Activated CD4-positive, CD25-positive, alpha-beta regulatory T cell treated with anti-CD3 and anti-CD28 coated beads, Interleukin-2, amount 50 U/mL, for 24 hours (primary cell): ENCODE measurements at places on chromosomes 16 and 17.
A peak's percentile ranks its signal among the peaks of the same experiment; 100 is the strongest.

GRCh38 chr16:47375423-47375822, 85.4 kb downstream of the ITFG1 start:
- ATAC-seq, result no peak

GRCh38 chr17:27455914-27456680, at the start of gene KSR1:
KSR1 (plus strand) TSS chr17:27456448; CDS start chr17:27456644, 196 bp downstream.
- peak; percentile 97 for ATAC-seq

GRCh38 chr17:42387661-42388380, 421 bp downstream of the STAT3 start:
- ATAC-seq, result no peak

DNA sequence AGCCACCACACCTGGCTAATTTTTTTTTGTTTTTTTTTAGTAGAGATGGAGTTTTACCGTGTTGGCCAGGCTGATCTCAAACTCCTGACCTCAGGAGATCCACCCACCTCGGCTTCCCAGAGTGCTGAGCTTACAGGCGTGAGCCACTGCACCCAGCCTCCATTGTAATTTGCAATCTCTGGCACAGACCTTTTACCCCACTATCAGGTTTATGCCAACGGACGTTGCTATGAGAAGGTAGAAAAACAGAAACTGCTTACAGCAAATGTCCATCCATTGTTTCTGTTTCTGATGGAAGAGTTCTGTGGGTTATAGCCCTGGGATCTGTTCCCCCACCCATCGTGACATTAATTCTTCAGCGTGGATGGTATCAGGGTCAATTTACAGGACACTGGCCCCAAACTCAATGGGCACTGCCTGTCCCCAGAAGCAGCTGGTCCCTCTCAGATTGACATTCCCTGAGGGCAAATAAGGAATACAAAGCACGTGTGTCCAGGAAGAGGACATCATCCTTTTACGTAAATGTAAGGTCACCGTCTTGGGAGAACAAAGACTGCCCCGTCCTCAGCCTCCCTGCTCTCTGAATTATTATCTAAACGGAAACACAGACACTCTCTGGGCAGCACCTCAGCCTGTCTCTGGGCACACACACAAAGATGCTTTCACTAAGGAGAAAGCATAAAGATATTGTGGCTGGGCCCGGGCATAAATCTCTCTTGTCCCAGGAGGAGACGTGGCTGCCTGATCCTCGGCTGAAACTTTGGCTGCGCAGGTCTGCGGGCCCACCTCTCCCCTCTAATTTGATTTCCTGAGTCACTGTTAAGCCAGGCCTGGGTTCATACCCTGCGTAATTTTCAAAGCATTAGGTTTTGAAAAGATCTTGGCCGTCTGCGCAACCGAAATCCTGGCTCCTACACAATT, 5.2 kb downstream of the KCNG4 start:
- no peak for ATAC-seq

GRCh38 chr16:48607056-48607825, 2.7 kb downstream of the N4BP1 start:
- ATAC-seq, result no peak

GRCh38 chr16:30761427-30761927, 385 bp downstream of the CFAP119 start:
- ATAC-seq, result peak; percentile 33

DNA sequence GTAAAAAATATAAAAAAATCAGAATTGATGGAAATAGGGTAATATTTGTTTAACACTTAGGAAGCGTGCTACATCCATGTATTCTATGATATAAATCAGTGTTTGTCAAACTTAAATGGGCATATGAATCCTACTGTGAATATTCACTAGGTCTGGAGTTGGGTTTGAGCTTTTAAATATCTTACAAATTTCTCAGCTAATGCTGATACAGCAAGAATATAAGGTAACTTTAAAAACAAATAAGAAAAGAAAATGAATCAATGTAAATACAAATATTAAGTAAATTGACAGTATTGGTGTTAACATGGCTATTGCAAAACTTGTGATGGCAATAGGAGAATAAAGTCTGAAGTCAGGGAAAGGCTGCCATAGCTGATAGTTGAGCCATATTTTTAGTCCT, 3.6 kb downstream of the MYH13 start:
- no peak for ATAC-seq

DNA sequence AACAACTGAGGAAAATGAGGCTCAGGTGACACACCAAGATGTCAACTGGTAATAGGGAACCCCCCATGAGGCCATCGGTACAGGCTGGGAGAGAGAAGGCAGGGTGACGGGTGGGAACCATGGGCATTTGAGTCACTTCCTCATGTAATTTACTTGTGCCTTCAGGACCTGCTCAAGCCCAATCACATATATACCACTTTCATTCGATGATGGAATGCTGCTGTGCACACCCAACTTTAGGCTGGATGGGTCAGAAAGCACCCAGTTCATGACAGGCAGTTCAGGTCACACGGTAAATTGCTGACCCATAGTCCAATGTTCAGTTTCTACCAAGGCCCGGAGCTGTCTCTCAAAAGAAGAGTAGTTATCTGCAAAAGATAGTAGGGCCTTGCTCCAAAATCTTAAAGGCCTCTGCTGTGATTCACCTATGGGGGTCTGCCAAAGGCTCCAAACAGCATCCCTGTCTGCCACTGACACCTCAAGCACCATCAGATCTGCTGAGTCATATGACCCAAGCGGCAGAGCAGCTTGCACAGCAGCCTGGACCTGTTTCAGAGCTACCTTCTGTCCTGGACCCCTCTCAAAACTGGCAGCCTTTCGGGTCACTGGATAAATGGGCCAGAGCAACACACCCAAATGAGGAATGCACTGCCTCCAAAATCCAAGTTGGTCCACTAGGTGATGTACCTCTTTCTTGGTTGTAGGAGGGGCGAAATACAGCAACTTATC, 24.7 kb downstream of the ZZEF1 start:
- ATAC-seq, result no peak

DNA sequence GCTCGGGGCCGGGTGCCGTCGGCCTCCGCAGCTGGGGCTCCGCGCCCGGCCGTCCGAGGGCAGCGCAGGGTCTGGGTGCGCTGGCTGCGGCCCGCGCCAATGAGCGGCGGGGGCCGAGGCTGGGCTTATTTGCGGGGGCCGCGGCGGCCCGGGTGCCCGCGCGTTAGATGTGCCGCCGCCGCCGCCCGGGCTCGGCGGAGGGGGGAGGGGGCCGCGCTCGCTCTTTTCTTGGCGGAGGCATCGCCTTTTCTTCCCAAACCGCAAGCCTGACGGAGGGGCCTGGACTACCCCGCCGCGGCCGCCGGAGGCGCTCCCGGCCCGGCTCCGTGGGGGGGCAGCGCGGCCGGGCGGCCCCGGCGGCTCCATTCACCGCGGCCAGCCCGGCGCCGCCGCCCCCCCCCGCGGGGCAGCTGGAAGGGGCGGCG, at the start of gene NOTUM:
NOTUM (minus strand) TSS at position 101 of the 425 bp plus-strand sequence. CDS start 278 bp downstream, outside the sequence.
- no peak for ATAC-seq

- ATAC-seq, result no peak
Observed at GRCh38 chr16:57264950-57265371, 19.5 kb downstream of the PLLP start.

DNA sequence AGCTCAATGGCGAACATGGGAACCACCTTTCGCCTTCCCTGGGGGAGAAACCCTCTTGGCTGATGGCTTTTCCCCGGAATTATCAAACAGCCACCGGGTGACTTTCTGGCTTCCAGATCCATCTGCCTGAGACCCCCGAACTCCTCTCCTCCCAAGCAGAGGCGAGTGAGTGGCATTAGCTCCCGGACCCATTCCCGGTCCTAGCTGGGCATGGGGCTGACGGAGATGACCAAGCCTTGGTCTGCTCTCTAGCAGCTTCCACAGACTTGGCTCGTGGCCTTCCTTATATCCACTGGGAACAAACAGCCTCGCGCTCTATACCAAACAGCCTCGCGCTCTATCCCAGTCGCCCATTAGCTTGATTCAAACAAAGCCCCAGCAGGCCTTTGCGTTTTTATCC, 62.4 kb downstream of the CCDC182 start:
- no peak for ATAC-seq

DNA sequence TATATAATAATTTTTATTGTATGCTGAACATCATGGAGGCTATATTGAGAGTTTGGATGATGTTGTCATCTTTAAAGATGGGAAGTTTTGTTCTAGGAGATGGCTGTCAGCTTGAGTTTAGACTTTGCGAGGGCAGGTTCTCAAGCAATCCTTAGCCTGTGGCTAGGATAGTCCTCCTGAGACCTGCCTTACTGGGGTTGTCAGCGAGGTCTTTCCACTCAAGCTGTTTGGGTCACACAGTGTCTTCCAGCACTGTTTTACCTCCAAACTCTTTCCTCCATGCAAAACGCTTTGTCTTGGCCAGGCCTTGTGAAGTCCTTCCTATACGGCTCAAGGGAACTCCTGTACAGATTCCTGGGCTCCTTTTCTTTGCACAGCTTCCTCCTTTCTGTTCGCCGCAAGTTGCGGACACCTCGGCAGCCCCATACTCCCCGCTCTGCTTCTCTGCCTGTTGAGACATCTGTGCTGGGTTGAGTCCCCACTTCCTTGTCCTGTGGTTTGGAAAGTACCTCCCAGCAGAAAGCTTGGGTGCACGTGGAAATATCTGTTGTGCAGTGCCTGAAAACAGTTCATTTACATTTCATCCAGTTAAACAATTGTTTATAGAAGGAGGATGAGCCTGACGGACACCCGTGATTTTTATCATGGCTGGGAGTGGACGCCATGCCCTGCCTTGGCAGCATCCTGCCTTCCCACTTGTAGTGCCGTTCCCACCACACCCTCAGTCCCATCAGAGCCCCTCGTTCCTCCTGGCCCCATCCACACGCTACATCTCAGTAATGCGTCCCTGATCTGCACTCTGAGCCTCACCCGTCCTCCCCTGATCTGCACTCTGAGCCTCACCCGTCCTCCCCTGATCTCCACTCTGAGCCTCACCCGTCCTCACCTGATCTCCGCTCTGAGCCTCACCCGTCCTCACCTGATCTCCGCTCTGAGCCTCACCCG, 55.0 kb upstream of the CBFA2T3 start:
- ATAC-seq, result peak; percentile 95

GRCh38 chr16:35365675-35366074, 1906.3 kb downstream of the TP53TG3F start:
- no peak for ATAC-seq

DNA sequence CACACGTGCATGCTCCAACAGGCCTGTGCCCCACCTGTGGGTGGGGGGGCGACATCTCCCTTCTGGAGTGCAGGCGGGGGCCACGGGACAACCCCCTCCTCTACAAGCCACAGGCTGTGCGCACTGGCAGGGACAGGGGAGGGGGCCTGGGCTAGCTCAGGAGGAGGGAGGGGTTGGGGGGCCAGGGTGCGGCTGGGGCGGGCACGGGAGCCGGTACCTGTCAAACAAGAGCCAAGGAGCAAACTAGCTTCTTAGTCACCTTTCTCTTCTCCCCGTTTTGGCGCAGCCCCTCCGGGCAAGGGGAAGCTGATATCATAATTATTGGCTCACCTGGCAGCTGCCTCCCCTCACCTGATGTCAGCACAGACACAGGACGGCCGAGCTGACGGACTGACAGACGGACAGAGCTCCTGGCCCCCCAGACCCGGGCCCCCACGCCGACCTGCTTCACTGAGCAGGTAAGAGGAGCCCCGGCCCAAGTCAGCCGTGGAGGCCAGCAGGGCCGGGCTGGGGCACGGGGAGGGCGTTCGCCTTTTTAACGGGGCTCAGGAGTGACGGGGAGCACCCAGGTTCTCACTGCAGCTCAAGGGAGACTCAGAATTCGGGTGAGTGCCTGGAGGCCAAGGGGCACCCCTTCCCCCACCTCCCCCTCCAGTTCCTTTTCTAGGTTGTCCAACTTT, at the start of gene FOXN1:
FOXN1 (plus strand) TSS at position 363 of the 680 bp plus-strand sequence. CDS start 17,622 bp downstream, outside the sequence.
- ATAC-seq, result no peak

- ATAC-seq, result peak; percentile 5
Observed at GRCh38 chr17:57986841-57987580, 1.0 kb downstream of the VEZF1 start.

- no peak for ATAC-seq
Observed at GRCh38 chr16:53913099-53913870, 209.3 kb downstream of the FTO start.

- no peak for ATAC-seq
Observed at GRCh38 chr17:2990396-2990795, 73.0 kb downstream of the OR1D5 start.

DNA sequence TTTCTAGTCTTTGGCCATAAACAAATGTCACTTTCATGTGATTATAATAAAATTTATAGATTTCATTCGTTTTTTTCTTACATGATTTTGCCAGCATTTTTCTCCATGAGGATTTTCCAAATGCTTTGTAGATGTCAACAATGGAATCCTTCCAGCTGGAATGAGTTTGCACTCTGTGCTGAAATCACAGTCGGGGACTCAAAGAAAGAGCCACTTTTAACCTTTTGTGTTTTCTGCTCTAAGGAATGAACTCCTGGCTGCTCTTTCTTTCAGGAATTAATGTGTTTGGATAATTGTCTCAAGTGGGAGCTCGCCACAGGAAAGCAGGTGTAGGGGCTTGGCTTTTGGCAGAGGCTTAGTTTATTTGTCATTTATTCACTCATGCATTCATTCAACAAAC, 372.3 kb upstream of the SALL1 start:
- ATAC-seq, result no peak

DNA sequence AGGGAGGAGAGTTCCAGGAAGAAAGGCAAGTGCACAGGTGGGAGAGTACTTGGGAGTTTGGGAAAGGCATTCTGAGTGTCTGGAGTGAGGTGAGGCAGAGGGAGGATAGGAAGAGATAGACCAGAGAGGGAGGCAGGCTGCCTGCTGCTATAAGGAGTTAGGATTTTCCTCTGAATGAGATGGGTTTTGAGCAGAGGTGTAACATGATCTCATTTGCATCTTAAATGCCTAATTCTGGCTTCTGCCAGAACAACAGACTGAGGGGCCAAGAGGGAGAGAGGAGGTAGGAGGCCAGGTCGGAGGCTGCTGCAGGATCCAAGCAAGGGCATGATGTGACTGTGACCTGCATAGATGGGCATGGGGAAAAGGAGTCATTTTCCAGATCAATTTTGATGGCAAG, 31.5 kb upstream of the IRX6 start:
- ATAC-seq, result no peak

DNA sequence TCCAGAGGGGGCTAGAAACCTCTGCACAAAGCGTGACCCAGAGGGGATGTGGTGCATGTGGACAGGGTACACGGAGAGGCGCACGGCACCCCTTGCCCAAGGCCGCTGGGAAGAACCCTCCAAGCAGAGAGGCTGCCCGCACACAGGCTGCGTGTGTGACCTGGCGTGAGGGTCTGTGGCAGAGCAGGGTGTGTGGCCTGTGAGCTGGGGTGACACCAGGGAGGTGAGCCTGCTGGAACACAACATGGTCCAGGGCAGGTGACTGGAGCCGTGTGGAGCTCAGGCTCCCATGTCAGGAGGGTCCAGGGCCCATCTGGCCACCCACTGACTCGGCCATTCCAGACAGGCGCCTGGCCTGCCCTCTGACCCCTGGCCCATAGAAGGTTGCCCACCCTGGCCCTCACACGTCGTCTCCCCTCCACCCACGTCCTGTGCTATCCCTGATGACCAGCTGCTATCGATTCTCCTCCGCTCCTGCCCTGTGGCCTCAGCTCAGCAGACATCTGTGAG, 14.8 kb upstream of the TMEM204 start:
- ATAC-seq, result no peak

GRCh38 chr17:29949696-29950095, 8.3 kb downstream of the EFCAB5 start:
- ATAC-seq, result no peak

GRCh38 chr16:28495098-28495793, 803 bp downstream of the APOBR start:
- no peak for ATAC-seq

GRCh38 chr17:61294777-61295176, 104.9 kb upstream of the TBX2 start:
- no peak for ATAC-seq
